ENCODE measurements at places on chromosomes 13 and 19.

DNA sequence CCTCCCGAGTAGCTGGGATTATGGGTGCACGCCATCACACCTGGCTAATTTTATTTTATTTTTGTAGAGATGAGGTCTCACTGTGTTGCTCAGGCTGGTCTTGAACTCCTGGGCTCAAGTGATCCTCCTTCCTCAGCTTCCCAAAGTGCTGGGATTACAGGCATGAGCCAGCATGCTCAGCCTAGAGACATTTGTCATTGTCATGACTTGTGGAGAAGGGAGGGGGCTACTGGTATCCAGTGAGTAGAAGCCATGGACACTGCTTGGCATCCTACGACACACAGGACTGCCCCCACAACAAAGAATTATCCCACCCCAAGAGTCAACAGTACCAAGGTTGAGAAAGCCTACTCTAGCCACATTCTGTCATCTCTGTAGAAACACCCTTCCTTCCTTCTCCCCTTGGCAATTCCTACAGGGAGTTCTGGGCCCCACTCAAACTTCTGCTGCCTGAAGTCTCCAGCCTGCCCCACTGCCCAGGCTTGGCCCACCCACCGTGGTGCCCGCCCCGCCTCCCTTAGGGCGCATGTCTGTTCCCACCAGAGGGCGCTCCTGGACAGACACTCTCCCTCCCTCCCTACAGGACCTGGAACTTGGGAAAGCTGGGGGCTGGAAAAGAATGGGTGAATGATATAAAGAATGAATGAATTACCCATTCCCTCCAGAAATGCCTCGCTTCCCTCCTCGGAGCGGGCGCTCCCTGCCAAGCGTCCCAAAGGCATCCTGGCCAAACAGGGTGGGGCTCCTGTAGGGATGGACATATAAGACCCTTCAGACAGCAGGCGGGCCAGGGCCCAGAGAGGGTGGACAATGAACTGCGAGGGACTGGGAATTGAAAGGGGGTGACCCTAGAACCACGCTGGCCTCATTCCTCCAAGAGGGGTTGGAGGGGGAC is 5.5 kb upstream of the EMP3 start:
- peak; percentile 32 for DNase-seq

DNA sequence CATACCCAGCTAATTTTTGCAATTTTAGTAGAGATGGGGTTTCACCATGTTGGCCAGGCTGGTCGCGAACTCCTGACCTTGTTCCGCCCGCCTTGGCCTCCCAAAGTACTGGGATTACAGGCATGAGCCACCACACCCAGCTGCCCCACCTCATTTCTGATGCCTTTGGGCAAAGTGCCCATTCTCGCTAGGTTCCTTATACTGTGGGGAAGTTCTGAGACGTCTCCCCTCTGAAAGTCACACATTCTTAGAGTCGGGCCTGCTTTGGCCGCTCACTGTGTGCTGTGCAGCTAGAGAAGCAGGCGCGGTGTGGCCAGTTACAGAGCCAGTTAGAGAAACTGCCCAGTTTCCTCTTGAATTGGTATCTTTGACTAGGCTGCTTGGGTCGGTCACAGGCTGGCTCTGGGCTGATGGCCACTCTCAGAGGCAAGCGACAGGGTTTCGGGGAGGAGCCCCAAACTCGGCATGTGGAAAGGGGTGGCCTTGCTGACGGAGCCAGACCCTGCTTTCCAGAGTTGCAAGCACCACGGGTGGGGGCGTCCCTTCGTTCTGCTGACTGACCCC is 18.0 kb downstream of the PRAM1 start:
- no peak for DNase-seq

GRCh38 chr19:12695096-12695495 is 1.3 kb downstream of the FBXW9 start:
- no peak for DNase-seq

DNA sequence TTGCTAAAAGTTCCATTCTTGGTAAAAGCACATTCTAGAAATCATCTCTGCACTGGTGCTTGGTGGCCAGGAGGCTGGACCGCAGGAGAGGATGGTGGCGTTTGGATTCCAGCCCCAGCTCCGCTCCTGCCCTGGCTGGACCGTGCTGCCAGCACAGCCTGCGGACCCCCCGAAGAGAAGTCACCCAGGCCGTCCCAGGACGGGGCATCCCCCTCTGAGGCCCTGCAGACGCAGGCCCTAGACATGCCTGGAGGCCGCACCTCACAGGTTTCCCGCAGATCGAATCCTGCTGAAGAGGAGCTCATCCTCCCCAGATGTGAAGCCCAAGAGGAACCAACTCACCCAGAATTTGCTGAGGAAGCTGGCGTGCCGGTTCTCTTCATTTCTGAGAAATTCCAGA is 159.0 kb downstream of the TEX29 start:
- DNase-seq, result no peak

DNA sequence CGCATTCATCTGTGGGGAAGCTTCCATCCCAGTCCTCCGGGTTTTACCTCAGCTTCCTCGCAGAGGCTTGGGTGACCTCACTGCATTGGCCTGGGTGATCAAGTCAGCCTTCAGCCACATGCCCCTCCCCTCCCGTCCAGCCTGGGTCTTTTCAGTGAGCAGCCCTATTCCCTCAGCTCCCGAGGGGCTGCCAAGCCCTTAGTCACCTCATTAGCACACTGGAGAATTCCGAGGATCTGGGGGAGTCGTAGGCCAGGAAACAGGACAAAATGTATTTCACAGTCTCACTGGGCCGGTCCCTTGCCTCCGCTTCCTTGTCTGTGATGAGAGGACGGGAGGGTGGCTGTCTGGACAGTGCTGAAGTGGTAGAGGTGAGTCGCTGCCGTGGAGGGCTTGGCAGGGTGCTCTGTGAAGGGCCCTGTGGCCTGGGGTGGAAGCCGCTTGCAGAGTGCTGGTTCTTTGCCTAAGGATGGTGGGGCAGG is 19.9 kb downstream of the KDM4B start:
- DNase-seq, result no peak

- no peak for DNase-seq
These were observed 20.5 kb downstream of the HIF3A start for GRCh38 chr19:46317339-46317738.

GRCh38 chr13:27960362-27961226 is 8.5 kb downstream of the CDX2 start:
- peak; percentile 72 for DNase-seq

DNA sequence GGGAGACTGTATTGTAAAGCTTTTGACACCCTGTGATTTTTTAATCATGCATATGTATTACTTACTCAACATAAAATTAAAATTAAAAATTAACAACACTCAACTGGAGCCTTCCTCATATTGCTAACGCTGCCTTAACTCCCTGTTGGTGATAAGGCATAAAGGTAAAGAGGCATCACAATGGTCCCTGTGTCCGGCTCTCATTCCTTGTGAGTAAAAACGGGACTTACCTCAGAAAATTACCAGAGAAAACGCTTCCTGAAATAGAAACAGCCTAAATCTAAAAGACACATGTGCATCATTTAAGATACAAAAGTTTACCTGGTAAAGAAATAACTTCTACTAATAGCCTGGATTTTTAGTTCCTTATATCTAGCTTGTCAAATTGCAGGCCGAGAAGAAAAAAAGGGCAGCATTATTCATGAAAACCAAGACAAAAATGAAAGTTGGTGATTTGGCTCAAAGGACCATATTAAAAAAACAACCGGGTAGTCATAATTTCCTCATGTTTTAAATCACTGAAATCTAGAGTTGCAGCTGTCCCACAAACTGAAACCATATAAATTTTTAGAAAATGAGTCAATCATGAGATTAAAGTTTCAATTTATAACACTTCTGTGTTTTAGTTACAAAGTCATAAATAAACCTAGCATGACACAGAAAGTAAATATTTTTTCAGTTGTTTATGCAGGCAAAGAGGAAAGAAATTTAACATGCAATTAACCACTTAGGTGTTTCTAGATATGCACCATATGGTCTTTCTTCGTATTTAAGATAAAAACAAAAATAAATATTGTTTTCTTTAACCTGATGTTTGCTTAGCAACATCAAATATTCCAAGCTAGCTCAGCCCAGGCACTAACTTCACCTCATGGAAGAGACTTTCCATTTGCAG is 94.7 kb downstream of the MIPEP start:
- DNase-seq, result no peak

DNA sequence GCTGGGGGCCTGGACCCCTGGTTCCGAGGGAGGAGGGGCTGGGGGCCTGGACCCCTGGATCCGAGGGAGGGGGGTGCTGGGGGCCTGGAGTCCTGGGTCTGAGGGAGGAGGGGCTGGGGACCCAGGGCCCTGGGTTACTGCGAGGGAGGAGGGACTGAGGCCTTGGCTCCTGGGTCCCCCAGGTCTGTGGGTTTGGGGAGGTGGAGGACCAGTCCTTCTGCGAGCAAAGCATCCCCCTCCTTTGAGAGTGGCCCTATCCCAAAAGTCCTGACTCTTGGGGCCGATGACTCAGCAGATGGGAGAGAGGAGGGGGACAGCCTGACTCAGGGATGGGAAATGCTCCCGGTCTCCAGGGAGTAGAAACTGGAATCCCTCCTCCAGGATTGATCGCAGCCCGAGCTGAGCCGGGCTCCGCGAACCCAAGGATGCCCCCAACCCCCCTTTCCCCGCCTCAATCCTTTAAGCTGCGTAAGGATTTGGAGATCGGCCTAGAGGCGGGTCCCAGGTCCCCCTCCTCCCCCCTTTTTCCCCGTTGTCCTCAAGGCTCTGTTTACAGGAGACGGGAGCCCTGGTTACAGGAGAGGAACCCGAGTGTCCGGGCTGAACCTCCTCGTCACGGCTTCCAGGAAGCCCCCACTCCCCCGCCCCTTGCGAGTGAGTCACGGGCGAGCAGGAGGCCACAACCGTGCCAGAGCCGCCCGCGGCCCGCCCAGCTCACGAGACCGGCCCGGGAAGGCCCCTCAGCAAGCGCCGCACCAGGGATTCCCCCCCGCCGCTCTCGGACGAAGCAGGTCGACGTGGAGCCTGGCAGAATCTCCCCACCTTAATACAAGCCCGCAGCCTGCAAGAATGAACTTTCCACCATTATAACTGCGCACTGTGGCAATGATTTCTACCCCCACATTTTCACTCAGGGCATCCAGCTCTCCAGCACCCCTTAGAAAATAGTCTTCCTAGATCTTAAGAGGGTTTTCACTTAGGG is 3.0 kb upstream of the ZFP36 start:
- DNase-seq, result peak; percentile 2

DNA sequence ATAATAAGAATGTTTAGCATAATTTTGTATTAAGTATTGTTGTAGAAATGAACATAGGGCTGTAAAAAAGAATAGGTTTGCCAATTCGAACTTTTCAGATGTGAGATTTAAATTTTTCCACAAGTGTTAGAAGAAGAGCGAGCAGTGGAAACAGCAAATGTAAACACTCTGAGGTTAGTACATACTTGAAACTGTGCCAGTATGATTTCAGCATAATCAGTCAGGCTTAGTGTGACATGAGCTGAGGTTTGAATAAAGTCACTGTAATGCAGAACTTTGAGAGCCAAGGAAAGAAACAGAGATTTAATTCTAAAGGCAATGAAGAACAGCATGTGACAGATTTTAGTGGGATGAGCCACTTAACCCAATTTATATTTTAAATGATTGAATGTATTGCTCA is 2166.4 kb downstream of the PCDH9 start:
- DNase-seq, result no peak

GRCh38 chr13:111552891-111553655 is 232.6 kb downstream of the TEX29 start:
- no peak for DNase-seq

- DNase-seq, result no peak
These were observed 3.8 kb upstream of the MUC16 start for GRCh38 chr19:9013988-9014387.

DNA sequence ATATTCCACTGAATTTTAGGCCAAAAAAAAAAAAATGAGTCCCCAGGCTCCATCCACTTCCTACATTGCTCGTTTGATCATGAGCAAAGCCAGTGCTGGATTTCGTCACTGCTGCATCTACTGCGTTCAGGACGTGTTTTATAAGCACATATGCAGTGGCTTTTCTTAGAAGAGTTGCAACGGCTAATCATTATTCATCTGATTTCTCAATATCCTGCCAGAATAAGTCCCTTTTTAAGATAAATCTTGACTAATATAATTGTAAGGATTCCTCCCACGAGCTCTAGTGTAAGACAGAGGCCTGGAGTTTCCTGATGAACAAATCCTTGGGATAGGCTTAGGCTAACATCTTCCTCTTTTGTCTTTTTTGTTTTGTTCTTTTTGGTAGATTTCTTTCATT is 19.5 kb downstream of the FAM124A start:
- DNase-seq, result no peak

- no peak for DNase-seq
These were observed 6.7 kb downstream of the ONECUT3 start for GRCh38 chr19:1760020-1760419.

GRCh38 chr13:98457053-98457452 is 119.9 kb downstream of the STK24 start:
- DNase-seq, result no peak

DNA sequence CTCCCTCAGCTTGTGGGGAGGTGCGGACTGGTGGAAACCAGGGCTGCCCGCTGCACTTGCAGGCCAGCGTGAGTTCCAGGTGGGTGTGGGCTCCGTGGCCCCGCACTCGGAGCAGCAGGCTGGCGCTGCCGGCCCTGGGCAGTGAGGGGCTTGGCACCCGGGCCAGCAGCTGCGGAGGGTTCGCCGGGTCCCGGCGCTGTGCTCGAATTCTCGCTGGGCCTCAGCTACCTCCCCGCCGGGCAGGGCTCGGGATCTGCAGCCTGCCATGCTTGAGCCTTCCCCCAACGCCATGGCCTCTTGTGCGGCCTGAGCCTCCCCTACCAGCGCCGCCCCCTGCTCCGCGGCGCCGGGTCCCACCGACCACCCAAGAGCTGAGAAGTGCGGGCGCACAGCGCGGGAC is 71.6 kb upstream of the ADGRL1 start:
- DNase-seq, result no peak

DNA sequence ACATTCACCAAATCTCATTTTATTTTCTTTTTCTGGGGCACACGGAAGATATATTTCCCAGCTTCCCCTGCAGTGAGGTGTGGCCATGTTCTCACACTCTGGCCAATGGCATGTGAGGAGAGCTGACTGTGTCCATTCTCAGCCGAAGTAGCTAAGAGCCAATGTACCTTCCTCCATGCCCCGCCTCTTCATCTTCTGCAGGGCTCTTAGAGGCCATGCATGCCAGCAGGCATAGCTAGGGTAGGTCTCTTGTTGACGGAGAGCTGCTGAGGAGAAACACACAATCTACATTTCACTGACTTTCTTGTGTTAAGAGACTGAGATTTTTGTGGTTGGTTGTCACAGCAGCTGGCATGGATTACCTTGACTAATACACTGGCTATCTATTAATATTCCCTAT is 9.8 kb upstream of the MICU2 start:
- no peak for DNase-seq

GRCh38 chr13:32001154-32001768 is 30.3 kb upstream of the FRY start:
- DNase-seq, result peak; percentile 4

- DNase-seq, result no peak
These were observed 7.2 kb downstream of the UHRF1 start for GRCh38 chr19:4916292-4917082.
